ENCODE measurements at places on chromosomes 2 and 18.

DNA sequence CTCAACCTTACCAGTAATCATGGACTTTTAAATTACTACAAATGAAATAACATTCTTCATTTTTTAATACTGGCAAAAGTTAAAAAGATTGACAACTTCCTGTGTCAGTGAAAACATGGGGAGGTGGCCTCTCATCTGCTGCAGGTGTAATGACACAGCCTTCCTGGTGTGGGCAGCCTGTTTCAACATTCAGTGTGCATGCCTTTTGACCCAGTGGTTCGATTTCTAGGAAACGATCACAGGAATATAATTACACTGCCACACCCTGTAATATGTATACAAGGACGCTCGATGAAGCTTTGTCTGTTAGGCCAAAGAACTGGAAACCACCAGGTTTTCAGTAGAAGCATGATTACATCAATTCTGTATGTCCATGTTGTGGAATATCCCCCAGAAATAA is 68.7 kb downstream of the MTHFD2 start:
- DNase-seq: peak; percentile 13

DNA sequence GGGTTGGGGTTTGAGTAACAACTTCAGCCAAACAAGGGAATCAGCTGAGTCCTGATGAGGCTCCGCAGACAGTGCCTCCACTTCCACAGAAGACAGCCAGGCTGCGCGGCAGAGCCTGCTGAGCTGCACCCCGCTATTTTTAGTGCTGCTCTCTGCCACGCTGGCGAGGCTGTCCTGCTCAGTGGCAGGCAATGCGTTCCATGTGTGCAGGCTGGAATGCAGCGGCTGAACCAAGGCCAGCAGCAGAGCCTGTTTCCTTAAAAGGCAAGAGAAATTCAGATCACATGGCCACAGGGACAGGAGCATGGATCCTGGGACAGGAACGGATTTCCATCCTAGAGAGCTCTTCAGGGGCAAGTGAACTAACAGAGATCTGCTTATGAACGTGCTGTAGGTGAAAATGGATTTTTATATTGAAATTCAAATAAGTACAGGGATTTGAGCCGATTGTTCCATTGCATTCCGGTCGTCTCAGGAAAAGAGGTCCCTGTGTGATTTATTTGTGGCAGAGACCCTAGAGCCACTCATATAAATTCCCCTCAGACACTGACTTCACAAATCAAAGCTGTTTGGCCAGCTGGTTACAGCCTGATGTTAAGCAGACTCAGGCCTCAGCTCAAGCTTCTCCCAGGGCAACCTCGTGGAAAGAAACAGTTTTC is 98.7 kb downstream of the COL6A3 start:
- no peak for DNase-seq

- no peak for DNase-seq
Observed at GRCh38 chr2:240464514-240465241, 29.2 kb downstream of the GPC1 start.

GRCh38 chr2:55056024-55056521 is 5.8 kb upstream of the RTN4 start:
- DNase-seq: no peak

DNA sequence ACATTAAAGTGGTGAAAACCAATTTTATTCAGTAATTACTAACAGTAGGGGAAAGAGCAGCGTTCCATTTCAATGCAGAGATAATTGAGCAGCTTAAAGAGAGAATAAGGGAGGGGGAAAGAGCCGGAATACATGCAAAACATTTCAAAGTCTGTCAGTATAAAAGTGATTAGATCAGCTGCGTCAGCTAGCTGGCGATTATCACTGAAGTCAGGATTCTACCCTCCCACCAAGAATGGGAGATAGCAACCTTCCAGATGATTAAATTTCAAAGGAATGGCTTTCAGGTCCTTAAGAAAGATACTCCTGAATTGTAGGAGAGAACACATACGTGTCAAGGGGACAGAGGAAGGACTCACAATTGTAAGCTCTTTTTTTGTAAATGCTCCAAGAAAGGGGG is 2.7 kb upstream of the ZC3H6 start:
- DNase-seq: no peak

- no peak for DNase-seq
Observed at GRCh38 chr2:218605432-218605831, 2.3 kb upstream of the PLCD4 start.

GRCh38 chr2:16402891-16403290 is 262.7 kb downstream of the CYRIA start:
- no peak for DNase-seq

- no peak for DNase-seq
Observed at GRCh38 chr2:102520801-102521200, 47.8 kb downstream of the SLC9A4 start.

DNA sequence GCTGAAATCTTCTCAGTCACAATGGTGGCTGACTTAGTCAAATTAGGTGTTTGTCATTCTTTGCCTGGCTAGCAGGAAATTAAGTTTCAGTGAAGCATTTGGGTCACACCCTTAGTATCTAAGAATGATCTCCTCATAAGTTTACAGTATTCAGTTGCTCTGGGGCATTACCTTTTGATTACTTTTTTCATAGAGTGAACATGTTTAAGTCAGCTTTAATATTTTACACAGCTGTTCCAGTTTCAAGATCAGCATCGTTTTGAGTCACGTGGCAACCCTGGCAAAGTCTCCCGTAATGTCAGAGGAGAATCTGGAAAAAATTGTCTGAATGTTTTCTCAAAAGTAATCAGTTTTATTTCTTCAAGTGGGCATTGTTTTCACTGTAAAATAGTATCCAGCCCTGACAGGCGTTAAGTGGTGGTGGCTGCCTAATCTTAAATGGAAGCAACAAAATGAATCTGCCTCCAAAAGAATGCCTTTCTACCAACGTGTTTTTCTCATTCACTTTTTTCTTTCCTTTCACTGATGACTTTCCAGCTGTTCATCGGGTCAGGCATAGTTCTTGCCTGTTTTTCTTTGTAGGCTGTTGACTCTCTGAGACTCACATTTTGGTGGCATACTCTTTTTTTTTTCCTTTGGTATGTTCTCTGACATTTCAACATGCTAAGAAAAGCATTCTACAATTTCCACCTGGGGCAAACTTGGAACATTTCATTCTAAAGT is 319.6 kb upstream of the TCF4 start:
- no peak for DNase-seq

DNA sequence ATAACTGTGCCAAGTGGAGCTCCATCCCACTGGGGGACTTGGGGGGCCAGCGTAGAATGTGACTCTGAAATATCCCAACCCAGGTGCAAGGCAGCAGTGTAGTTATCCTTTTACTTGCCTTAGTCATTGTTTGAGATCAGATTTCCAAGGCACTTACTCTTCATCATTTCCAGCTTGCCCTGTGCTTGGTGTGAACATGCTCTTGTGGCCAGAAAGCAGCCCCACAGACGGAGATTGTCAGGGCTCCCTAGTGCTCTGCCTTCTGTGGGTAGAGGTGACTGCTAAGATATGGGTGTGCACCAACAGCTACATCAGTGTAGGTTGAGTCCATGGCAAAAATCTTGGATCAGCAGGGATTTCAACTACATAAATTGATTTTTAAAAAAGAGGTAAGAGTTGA is 2010.0 kb upstream of the PIK3C3 start:
- DNase-seq: no peak

GRCh38 chr2:175241691-175242090 is 60.2 kb upstream of the ATP5MC3 start:
- no peak for DNase-seq

GRCh38 chr18:68826121-68826520 is 28.2 kb downstream of the CCDC102B start:
- DNase-seq: no peak

DNA sequence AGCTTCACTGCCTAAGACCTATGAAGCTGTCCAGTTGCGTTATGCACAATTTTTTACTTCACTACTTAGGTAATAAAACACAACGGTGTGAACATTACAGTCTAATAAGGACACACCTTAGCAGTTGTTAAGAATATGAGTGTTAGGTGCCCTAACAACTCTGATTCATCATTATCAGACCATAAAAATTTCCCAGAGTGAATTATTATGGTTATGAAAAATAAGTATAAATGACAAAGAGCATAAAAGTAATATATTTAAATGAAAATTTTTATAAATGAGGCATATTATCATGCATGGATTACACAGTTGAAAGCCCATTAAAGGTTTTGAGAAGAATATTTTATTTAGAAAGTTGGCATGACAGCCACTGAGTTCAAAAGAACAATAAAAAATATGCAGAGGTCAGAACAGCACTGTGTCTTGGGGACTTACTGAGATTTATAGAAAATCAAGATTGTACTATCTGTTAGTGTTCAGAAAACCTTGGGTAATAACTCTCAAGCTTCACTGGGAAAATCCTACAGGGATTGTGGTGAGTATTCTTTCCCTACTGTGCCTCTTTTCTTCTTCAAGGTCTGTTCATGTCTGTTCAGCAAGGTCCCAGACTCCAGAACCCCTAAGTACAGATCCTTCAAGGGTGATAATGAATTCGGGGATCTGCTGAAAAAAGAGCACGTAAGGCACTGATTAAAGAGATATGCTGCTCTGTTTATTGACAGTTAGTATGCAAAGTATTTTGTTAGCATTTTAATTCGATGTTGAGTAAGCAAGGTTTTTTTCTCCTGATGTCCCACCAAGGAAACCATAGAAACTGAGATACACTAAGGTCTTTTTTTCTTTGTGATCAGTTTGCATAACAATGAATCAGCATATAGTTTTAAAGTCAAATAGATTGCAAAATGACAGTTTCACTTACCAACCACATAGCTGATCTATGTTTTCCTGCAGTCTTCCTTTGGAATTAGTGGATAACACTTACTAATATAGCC is 250.0 kb downstream of the DSEL start:
- DNase-seq: no peak

DNA sequence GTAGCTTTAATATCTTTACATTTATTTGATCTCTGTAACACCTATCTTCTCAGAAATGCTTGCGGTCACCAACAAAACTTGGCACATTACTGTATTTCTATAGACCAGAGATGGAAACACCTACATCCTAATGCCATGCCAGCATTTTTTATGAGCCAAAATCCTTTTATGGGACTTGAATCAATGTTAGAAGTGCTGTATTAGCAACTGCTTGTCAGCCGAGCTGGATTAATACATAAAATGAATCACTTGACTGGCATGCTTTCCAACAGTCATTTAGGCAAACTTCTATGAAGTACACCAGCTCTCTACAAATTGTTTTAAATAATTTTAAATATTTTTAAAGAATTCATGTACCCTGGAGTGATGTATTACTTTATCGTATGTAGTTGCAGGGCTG is 272.9 kb upstream of the NRP2 start:
- DNase-seq: no peak

Measured in activated CD8-positive, alpha-beta memory T cell treated with anti-CD3 and anti-CD28 coated beads for 1 hour (primary cell).